Activated naive CD4-positive, alpha-beta T cell treated with Interleukin-2 at 50 U/mL for 16 hours (primary cell): ENCODE measurements at places on chromosomes 3 and 15.

GRCh38 chr3:42066516-42067181 lies 24.5 kb upstream of the TRAK1 start:
- no peak for DNase-seq

- DNase-seq = no peak
Observed at GRCh38 chr3:13839726-13840340, 40.0 kb downstream of the WNT7A start.

DNA sequence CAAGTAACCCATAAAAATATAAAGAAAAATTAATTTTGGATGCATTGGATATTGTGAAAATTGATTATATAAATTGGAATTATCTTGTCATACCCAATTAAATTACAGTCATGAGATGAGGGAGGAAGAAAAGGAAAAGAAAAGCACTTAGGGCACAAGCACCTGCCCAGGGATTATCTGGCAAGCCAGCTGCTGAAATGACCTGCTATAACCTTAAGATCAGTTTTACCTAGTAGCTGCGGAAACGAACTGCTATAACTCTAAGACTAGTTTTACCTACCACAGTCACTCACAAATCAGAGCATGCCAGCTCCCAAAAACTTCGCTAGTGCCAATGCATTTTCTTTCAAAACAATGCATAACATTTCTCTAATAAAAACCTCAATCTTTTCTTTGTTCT lies 26.2 kb downstream of the LRRFIP2 start:
- DNase-seq = no peak

DNA sequence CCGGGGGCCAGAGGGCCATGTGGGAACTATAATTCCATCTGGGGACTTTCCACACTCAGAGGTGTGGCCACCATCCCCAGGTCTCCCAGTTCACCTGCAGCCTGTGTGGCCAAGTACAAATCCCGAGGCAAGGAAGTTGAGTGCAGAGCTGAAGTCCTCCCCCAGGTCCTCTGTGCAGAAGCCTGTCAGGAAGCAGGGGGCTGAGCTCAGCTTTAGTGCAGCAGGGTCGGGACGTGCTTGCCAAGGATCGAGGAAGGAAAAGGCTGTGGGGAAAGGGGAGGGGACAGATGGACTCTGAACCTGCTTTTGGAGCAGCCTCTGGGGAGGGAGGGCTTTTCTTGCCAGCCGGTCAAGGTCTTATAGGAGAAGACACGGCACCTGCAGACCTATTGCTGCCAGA lies 67.7 kb downstream of the CHRNA7 start:
- no peak for DNase-seq
